ENCODE measurements at places on chromosomes 4 and X.

- no peak for DNase-seq
Observed at GRCh38 chrX:1582686-1583437, 8.5 kb upstream of the AKAP17A start.

GRCh38 chr4:158796370-158797140 is 27.7 kb downstream of the FNIP2 start:
- DNase-seq: no peak

GRCh38 chrX:16160729-16161128 is 6.6 kb upstream of the MAGEB17 start:
- no peak for DNase-seq

- no peak for DNase-seq
Observed at GRCh38 chr4:173252024-173252935, 81.9 kb downstream of the HMGB2 start.

DNA sequence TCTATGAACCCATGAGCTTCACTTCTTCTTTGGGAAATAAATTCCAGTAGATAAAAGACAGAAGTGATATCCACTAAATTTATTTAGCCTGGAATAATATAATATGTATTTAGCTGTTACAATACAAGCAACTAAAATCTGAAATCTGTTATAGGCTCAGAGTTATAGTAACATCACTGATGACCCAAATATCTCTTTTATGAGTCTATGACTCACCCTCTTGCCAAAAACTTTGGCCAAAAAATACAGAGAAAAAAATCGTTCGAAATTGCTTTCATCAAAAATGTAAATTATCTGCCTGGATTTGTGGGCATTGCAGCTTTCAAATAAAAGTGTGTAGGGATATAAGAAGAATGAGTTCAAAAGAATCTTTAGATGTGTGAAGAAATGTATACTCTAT is 89.4 kb upstream of the DKK2 start:
- no peak for DNase-seq

- no peak for DNase-seq
Observed at GRCh38 chr4:1337376-1337831, 9.6 kb upstream of the UVSSA start.

DNA sequence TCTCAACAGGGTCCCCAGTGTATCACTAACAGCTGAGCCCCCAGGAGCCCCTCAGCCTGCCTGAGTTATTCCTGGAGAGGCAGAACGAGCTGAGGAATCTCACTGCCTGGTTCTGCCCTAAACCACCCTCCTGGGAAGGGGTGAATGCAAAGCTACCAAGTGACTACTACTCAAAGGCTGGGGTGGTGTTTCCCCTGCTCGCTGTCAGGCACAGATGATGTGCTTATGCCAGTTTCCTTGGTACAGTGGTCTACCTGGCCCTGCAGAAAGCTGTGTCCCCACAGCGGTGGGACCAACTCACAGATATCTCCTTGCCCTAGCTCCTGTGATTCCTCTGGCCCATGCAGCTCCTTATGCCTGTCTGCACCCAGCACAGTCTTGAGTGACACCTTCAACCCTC is 35.4 kb upstream of the ASMTL start:
- no peak for DNase-seq

All from forelimb muscle (tissue), 1 donor.